GM13977 (cell line): ENCODE measurements at places on chromosomes 5 and 9.

- DNase-seq, result peak; percentile 30
These were observed 20.0 kb downstream of the APC start for GRCh38 chr5:112757468-112758208.

DNA sequence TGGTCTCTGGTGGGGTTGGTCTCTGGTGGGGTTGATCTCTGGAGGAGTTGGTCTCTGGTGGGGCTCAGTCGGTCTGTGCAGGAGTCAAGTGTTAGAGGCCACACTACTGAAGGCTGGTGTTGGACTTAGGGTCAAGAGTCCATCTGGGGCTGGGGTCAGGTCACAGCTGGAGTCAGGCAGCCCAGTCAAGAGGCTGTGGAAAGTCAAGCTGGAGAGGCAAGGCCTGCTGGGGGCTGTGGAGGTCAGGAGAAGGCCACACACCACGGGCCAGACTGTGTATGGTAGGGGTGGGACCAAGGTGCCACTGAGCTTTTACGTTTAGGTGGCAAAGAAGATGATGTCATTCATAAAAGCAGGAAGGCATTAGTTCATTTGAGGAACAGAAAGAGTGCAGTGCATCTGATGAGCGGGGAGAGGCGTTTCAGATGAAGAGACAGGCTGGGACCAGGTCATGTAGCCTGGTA lies 16.7 kb upstream of the CD74 start:
- peak; percentile 64 for DNase-seq

DNA sequence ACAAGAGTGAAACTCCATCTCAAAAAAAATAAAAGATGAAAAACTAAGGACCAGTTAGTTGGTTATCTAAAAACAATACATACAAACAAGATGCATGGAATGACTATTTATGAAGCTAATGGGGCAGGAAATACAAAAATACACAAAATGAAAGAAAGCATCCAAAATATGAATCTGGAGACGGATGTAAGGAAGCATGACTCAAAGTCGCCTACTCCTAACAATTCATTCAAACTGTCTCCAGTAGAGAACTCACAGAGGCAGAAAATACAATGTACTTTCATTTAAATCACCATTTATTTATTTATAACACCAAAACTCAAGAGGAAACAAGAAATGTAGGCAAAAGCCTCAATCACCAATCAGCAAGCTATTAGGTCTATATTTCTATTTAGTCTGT lies 68.4 kb downstream of the SCAI start:
- no peak for DNase-seq

- DNase-seq, result no peak
These were observed 1651.8 kb downstream of the MAT2B start for GRCh38 chr5:165157219-165157618.

DNA sequence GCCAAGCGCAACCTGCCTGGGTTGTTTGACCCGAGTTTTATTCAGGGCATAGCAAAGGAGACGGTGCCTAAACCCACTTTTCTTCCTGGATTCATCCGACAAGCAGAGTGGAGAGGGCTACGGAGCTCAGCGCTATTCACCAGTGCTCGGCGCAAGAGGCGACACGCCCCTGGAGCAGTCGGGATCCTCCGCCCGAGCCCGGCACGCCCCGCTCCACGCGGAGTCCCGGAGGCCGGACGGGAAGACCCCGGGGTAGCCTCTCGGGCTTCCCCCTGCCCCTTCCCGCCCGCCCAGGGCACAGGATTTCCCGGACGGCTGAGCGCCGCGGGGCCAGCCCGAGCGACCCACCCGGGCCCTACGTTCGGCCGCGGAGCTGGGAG lies 427 bp downstream of the SERINC5 start:
- no peak for DNase-seq

- no peak for DNase-seq
These were observed 124.5 kb downstream of the PDE4D start for GRCh38 chr5:59769041-59769360.

DNA sequence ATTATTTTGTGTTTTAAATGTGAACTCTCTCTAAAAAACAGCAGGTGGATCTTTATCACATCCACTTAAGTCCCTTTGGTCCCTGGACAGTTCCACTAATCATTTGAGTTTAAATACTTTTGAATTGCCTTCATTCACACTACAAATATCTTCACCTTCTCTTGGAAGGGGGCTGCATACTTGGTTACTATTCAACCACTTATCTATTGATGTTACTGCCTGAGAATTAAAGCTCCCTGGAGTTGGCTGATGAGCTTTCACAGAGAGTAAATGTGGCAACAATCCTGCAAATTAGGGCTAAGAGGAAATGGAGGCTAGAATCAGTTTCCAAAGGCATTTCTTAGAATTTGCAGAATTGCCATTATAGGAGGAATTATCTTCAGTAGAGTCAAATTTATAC lies 180.4 kb downstream of the ST8SIA4 start:
- DNase-seq, result no peak

DNA sequence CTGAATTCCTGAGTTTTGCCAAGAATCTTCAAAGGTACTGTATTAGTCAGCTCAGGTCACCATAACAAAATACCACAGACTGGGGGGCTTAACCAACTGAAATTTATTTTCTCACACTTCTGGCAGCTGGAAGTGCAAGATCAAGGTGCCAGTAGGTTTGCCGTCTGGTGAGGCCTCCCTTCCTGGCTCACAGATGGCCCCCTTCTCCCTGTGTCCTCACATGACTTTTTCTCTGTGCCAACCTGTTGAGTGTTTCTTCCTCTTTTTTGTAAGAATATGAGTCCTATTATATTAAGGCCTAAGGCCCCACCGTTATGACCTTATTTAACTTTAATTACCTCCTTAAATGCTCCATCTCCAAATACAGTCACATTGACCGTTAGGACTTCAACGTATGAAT lies 156.1 kb upstream of the KIF2A start:
- DNase-seq, result no peak

DNA sequence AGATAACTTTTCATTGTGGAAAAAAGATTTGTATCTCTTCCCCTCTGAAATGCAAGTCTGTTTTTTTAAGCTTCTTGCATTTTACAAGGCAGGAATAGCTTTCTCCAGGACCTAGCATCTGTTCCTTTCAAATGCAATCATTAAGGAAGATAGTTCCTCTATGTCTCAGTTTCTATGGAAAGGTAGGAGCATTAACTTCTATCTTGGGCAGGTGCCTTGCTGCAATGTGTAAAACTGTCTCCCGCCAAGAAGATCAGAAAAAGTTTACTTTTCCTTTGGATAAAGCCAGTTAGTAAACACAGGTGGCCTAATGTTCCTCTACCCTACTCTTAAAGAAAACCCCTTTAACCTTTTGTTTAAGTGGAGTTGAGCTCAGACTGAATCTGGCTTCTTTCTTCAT lies 560.6 kb upstream of the CYLC2 start:
- no peak for DNase-seq

- DNase-seq, result no peak
These were observed 219.5 kb downstream of the PRR16 start for GRCh38 chr5:120683580-120683979.
